ENCODE measurements at places on chromosomes 4 and X.

GRCh38 chr4:163071308-163071707 lies 95.4 kb downstream of the NAF1 start:
- DNase-seq = no peak

DNA sequence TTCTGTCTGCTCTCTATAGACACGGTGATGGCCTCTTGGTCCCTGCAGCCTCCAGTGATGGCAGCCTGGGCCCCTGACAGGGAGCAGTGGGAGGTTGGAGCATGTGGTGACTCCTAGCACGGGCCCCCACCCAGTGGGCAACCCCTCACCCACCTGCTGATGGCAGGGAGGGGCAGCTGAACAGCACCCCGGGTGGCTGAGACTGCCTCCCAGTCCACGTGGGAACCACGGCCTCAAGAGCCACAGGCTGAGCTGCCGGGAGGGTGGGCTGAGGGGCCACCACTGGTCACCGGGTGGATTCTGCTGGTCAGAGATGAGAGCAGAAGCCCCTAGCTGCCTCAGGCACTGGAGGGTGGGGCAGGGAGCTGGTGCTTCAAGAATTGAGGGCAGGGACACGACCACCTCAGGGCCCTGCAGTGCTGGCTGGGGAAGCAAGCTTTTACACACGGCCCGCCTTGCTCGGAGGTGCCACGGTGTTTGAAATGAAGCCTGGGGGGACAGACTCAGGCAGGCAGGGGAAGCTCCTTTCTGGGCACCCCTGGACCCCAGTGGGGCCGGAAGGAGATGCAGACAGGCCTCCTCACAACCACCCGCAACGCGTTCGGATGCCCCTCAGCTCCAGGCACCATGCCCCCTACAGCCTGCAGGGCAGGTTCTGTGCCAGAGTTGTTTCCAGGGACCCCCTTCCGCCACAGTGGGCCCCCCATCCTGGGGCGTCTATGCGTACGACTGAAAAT lies 6.3 kb upstream of the HAUS3 start:
- no peak for DNase-seq

- DNase-seq = no peak
Observed at GRCh38 chrX:57817302-57817701, 93.0 kb downstream of the ZXDA start.

GRCh38 chr4:13399257-13399656 lies 84.9 kb downstream of the RAB28 start:
- no peak for DNase-seq

GRCh38 chrX:139093201-139093600 lies 381.7 kb upstream of the FGF13 start:
- DNase-seq = no peak

- DNase-seq = no peak
Observed at GRCh38 chr4:148449921-148450320, 7.7 kb upstream of the NR3C2 start.

- DNase-seq = no peak
Observed at GRCh38 chr4:1377606-1378261, 28.5 kb downstream of the NKX1-1 start.

DNA sequence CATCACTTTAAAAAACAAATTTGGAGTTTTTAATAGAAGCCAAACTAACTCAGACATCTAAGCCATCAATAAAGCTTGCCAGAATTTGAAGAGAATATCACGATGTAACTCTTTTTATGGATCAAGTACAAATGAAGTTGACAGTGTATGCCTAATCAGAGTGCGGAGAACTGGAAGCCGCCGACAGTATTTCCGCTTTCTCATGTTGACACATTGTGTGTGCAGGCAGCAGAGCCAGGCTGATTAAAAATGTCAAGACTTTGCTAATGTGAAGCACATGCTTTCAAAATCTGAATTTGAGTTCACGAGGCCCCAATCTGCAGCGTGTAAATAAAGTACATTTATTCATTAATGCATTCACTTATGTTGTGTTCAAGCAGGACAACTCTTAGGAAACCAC lies 161.2 kb downstream of the TENM3 start:
- DNase-seq = no peak

- no peak for DNase-seq
Observed at GRCh38 chr4:18533262-18533775, 511.8 kb upstream of the LCORL start.

DNA sequence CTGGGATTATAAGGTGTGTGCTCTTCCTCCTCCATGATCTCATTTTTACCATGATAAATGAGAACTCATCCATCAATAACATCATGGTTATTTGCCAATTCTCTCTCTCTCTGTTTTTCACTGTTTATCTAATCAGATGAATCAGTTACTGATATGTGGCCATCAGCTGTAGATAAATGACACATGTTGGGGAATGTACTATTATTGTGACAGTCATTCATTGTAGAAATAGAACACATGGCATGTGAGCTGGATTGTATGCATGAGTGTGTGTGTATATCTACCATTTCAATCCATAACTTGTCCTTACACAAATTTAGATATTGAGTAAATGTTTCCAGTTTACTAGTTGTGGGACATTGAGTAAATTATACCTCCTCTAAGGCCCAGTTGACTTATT lies 53.0 kb downstream of the OSTC start:
- no peak for DNase-seq

GRCh38 chr4:187027272-187027671 lies 303.6 kb upstream of the FAT1 start:
- no peak for DNase-seq

DNA sequence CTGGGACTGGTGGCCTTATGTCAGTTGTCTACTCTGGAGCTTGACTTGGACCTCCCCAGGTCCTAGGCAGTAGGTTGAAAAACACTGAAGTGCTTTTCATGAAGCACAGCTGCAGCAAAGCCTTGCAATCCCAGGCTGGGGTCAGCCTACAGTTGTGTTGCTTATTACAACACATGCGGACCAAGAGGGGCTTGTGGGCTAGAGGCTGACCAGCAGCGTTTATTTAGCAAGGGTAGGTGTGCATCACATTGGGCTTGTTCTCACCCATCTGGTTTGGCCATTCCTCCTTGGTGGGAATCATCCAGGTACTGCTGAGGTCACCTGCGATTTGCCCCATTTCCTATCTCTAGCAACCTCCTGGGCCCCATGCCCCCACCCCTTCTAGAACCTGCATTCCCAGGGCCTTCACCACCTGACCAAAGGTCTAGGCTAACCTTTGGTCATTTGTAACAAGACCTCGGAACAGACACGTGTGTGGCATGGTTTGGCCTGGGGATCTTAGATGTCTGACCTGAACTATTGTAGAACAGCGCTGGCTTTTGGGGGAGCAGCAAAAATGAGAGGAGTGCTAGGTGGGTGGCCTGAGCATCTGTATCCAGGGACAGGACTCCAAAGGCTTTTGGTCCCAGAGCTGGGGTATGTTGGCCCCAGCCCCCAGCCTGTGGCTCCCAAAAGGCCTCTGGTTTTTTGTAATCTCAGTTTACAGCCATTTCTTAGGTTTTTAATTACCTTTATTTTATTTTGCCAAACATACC lies 3.0 kb downstream of the RPL10 start:
- DNase-seq = no peak

DNA sequence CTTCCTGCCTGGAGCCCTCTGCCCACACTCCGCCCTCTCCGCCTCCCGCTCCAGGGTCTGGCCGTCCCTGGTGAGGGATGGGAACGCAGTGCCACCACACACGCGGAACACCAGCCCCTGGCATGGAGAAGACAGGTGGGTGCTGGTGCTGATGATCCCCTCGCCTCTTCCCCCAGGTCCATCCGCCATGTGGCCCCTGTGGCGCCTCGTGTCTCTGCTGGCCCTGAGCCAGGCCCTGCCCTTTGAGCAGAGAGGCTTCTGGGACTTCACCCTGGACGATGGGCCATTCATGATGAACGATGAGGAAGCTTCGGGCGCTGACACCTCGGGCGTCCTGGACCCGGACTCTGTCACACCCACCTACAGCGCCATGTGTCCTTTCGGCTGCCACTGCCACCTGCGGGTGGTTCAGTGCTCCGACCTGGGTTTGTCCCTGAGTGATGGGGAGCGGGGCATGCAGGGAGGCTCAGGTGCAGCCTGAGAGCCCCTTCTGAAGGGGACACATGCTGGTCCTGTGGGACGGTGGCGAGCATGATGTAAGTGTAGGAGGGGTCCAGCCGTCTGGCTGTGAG lies 9.8 kb downstream of the BGN start:
- DNase-seq = no peak

GRCh38 chr4:147138171-147138570 lies 192.5 kb upstream of the TTC29 start:
- no peak for DNase-seq

- no peak for DNase-seq
Observed at GRCh38 chrX:117645639-117646038, 471.0 kb downstream of the KLHL13 start.

GRCh38 chr4:88897180-88897579 lies 159.8 kb downstream of the FAM13A start:
- DNase-seq = no peak

- DNase-seq = no peak
Observed at GRCh38 chrX:43892336-43892870, 10.2 kb upstream of the MAOB start.

DNA sequence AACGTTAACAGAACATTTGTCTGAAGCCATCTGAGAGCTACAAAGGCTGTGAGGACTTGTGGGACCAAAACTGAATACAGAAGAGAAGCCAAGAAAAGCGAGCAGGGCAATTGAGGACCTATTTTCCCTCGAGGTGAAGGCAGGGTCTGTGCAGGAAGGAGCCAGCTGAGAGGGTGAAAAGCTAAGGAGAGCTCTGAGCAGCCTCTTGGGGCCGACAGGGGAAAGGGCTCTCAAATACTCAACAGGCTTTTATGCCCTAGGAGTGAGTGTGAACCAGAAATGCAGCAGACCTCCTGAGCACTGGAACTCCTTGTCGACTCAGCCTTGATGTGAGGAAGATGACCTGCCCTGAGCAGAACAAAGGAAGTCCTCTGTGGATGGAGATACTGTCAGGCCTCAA lies 54.2 kb downstream of the C4orf50 start:
- peak; percentile 33 for DNase-seq

DNA sequence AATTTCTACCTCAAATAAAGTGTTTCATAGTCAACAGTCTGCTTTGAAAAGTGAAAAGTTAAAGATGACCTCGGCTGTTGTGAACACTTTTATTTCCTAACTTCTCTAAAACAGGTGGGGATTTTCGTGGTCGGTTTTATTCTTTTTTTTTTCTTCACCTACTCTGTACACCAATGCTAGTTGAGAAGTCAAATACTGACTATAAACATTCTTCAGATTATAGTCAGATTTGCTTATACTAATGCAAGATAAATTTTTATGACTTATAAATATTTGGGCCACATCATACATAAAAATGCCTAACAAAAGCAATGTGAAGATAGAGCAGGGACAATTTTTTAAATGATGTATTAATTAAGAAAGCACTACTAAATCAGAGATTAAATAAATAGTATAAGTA lies 98.1 kb upstream of the GPR34 start:
- no peak for DNase-seq

- no peak for DNase-seq
Observed at GRCh38 chrX:37662181-37662580, 23.4 kb upstream of the XK start.

DNA sequence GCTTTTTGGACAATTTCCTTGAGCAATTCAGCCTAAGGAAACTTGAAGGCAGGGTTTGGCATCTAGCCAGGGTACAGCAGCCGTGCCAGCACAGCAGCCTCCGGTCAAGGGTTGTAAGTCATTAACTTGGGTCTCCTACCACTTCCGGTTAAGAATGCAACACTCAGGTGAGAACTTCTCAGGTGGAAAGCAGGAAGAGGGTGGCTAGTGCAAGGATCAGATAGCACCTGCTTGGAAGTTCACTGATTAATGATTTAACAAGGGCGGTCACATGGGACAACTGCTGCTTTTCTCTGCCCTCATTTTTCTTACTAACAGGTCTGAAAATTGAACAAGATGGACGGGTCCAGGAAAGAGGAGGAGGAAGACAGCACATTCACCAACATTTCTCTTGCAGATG lies 30.1 kb upstream of the SCOC start:
- peak; percentile 57 for DNase-seq

Data from DMS79 treated with DMSO at 0.1 percent for 48 hours (cell line).